ENCODE measurements at places on chromosomes 2 and 18.

DNA sequence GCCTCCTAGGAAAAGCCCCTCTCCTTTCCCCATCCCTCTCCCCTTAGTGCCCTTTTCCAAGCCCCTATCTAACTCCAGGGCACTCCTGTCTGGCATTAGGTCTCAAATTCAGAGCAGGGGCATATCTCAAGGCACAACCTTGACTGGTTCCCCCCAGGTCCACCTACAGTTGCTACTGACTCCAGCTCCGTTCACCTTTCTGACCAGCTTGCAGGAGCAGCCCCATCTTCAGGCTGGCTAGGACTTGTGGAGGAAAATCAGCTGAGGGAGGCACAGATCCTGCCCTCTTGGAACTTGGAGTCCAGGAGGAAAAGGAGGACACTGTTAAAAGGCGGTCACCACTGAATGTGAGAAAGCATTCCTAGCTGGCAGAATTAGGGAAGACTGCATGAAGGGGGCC lies 152.4 kb downstream of the ZFP36L2 start:
- no peak for DNase-seq

- no peak for DNase-seq
Measured at GRCh38 chr2:2823061-2823753, 492.1 kb upstream of the MYT1L start.

DNA sequence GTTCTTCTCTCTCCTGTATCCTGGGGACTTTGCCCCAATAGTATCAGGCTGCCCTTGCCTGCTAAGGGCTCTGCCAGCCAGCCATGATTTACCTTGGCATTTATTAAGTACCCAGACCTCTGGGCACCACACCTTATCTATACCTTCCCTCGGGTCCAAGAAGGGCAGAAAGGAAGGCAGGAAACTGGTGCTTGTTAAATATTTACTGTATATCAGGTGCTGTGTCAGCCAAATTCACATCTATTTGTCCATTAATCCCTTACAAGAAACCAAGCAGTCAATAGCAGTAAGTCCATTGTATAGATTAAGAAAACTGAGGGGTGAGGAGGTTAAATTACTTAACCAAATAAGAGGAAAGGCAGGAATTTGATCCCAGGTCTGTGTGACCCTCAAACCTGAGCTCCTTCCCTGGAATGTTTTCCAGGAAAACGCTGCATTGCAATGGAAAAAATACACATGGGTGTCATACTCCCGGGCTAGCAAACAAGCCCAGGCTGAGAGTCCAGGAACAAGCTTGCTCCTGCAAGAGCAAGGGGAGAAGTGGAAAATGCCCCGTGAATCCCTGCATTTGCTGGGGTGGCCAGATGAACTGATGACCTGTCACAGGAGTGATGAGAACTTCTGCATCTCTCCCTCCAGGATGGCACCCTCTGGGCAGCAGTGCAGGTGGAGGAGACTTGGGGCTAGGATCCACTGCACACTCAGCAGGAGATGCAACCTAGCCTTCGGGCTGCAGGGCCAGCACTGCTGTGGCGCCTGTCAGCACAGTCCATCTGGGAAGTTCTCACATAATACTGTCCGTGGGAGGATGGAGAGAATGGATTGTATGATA lies 30.4 kb downstream of the CIB4 start:
- DNase-seq: no peak

DNA sequence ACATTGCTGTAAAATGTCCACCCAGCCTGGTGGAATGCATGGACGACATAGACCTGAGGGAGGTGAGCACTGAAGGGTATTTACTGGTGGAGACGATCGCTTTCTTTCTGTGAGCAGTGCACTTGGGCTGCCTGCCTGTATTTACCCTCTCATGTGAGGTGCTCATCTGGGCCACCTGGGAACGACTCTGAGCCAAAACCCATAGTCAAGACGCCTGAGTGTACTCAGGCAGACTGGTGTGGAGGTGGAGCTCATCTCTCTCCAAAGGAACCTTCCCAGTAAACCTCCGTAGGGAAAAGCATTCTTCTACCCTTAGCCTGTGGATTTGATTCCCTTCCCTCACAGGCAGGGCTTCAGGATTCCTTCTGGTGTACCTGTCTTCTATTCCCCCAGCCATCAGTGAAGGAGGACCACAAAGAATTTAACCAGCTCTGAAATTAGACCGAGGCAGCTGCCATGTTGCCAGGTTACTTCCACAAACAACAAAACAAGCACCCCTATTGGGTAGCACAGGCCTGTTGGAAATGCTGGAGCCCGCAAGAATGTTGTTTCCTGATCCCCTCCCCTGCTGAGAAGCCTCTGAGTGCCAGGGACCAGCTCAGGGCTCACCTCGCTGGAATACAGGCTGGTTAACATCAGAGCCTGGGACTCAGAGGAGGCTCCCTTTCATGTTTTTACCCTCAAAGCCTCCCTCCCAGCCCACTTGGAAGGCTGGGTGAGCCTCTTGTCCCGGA lies 47.5 kb upstream of the TXNDC2 start:
- DNase-seq: no peak

- DNase-seq: no peak
Measured at GRCh38 chr2:30038419-30038818, 108.4 kb upstream of the YPEL5 start.

GRCh38 chr18:32284284-32284683 lies 94.4 kb downstream of the MEP1B start:
- no peak for DNase-seq

- no peak for DNase-seq
Measured at GRCh38 chr2:3464401-3465005, 54.8 kb downstream of the ADI1 start.
